ENCODE measurements at places on chromosomes 7 and 10. TPM values are rescaled to one million over a fixed set of nuclear protein-coding genes. Genes with fewer than 3 reads are reported as not detected.
A peak's percentile ranks its signal among the peaks of the same experiment; 100 is the strongest.

- no peak for DNase-seq
These were observed 28.6 kb downstream of the FAM13C start for GRCh38 chr10:59333701-59334100.

- peak; percentile 21 for DNase-seq
These were observed 299.8 kb downstream of the HGF start for GRCh38 chr7:81469869-81470723.

DNA sequence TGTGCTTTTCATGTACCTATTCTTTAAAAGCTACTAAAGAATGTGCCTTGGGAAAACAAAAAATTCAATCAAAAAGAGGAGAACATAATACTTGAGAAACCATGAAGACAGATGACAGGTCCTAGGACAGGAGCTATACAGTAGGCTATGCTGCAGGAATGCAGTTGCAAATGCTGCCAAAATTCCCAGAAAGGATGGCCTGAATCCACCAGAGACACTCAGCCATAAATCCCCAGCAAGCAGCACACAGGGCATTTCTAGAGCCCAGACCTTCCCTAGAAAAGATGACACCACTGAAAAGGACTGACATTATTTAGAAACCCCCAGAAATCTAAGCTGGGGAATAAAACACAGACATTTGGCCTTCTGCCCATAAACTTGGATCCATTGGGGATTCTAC is 237.3 kb downstream of the C7orf25 start:
- DNase-seq: no peak

GRCh38 chr10:22459496-22459895 is 114.2 kb downstream of the SPAG6 start:
- DNase-seq: no peak

GRCh38 chr7:29314148-29314547 is 119.6 kb downstream of the CHN2 start:
- no peak for DNase-seq

The WNT2 gene
- not detected for total RNA-seq

DNA sequence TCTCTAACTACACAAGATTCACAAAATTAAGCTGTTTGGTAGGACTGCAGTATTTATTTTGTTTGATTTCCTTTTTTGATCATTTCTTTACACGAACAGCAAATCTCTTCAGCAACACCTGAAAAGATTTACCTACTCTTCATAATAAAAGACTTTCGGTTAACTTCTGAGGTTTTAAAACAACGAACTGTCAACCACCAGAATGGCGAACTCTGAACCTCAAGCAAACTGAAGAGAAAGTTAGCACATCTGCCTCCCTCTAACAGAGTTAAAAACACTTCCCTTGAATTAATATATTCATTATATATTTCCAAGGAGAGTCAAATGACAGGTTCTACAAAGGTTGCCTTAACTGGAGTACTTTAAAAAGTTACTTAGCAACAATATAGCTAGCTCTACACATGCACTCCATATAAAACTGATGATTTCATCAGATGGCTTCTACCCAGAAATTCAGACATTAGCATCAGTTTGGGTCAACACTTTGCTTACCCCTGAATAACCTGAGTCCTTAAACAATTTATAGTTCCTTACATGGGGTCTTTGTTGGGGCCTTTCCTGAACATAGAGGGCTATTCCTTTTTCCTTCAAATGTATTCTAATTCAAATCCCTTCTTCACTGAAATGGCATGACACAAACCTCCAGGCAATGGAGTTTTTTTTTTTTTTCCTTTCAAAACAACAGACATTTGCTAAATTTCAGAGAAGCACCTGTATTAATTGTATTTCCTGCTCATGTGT is 118.3 kb downstream of the SEM1 start:
- DNase-seq: no peak

- no peak for DNase-seq
These were observed 2.0 kb upstream of the HEPACAM2 start for GRCh38 chr7:93228302-93228701.

DNA sequence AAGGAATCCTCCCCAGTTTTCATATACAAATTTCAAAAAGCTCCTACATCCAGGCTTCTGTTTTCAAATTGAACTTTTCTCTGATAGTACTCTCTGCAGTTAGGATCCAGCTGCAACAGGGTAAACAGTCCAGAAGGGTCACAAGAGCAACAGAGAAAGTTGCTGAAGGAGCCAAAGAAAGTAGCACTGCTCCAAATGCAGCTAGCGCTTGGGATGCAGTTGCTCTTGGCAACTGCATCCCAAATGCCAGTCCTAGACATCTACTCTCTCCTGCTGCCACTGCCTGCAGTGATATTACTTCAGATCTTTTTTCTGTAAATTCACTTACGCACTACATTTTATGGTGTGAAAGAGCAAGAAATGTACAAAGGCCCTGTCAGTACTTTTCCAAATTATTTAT is 14.6 kb downstream of the GPR37 start:
- no peak for DNase-seq

DNA sequence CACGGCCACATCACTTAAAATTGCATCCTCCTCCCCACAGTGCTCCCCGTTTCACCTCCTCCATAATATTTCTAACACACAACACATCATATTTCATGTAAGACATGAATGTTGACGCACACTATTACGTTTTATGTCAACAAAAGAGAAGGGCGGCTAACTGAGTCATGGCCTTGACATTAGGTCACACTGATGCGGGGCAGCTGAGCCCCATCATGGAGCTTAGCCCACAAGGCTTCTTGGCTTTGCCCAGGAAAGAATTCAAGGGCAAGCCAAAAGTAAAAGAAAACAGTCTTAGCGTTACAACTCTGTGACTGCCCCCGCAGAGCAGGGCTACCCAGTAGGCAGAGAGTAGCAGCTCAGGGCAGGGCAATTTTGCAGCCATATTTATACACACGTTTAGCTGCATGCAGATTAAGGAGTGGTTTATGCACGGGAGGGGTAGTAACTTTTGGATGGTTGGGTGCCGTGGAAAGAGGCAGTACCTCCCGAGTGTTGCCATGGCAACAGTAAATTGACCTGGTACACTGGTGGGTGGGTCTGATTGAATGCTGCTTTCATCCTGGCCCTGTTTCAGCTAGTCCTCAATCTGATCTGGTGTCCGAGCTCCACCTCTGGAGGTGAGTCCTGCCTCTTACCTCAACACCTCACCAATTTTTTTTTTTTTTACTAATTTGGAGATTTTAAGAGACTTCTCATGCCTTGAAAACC is 156.2 kb upstream of the FRMD4A start:
- no peak for DNase-seq

The TFR2 gene
- 5.9 TPM for total RNA-seq

GRCh38 chr10:84407388-84408049 is 79.1 kb downstream of the CCSER2 start:
- no peak for DNase-seq

GRCh38 chr7:34225193-34225592 is 319.9 kb downstream of the BMPER start:
- no peak for DNase-seq

DNA sequence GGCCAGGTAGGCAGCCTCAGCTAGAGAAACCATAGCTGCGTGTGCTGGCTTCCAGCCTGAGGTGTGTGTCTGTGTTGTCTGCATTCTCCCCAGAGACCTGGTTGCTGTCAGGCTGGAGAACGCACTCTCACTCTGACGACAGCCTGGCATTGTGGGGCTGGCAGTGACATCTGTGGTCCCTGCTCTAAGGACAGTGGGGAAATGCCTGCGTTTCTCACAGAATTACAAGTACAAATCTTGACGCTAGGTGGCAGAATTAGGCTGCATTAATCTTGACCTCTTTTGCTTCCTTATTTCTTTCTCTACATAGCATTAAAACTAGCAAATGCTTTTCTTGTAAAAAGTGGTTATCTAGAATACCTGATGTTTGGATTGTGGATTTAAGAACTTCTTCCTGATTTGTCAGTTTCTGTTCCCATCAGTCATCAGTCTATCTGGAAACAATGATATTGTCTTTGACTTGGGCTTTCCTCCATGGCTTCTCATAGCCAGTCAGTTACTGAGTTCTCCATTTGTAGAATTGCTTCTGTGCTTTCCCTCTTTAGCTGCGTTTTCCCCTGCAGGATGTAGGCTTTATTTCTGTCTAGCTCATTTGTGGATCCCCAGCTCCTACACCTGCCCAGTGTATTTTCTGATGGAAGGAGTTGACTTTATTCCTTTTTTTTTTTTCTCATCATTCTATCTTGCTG is 86.0 kb downstream of the FANK1 start:
- peak; percentile 5 for DNase-seq

GRCh38 chr10:72875250-72876055 is 18.1 kb upstream of the OIT3 start:
- DNase-seq: no peak

DNA sequence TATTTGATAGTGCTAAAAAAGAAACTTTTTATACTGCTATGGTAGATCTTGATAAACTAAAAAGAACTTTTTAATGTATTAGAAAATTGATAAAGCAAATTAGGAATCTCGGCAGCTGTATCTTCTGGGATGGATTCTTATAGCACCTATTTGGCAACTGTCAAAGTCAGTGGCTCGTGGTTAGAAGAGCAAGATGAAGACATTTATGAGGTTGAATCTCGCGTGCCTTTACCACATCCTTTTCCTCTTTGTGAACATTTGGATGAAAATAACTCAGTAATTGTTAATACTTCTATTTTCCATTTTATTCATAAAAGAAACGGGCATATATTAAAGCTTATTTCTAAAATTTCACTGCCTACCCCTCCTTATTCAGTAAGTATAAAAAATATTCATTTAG is 76.2 kb downstream of the CYP51A1 start:
- no peak for DNase-seq

GRCh38 chr10:79331709-79332108 is 15.6 kb upstream of the PPIF start:
- DNase-seq: no peak

DNA sequence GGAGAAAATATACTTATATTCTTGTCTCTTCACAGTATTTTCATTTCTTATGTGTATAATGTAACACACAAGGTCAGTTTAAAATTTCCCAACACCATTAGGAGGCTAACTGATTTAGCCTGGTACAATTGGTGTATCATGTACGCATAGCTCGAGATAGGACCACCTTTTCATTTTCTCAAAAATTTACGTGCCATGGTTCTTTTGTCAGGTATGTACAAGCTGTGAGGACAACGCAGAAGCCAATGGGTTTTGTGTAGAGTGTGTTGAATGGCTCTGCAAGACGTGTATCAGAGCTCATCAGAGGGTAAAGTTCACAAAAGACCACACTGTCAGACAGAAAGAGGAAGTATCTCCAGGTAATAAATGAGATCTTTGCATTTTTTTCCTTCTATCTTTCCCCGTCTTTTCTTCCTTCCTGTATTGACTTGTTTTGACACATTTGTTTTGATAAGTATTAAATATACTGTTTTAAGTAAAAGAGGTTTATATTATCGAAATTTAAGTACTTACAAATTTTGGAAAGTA is 55.0 kb downstream of the TRIM24 start:
- no peak for DNase-seq

DNA sequence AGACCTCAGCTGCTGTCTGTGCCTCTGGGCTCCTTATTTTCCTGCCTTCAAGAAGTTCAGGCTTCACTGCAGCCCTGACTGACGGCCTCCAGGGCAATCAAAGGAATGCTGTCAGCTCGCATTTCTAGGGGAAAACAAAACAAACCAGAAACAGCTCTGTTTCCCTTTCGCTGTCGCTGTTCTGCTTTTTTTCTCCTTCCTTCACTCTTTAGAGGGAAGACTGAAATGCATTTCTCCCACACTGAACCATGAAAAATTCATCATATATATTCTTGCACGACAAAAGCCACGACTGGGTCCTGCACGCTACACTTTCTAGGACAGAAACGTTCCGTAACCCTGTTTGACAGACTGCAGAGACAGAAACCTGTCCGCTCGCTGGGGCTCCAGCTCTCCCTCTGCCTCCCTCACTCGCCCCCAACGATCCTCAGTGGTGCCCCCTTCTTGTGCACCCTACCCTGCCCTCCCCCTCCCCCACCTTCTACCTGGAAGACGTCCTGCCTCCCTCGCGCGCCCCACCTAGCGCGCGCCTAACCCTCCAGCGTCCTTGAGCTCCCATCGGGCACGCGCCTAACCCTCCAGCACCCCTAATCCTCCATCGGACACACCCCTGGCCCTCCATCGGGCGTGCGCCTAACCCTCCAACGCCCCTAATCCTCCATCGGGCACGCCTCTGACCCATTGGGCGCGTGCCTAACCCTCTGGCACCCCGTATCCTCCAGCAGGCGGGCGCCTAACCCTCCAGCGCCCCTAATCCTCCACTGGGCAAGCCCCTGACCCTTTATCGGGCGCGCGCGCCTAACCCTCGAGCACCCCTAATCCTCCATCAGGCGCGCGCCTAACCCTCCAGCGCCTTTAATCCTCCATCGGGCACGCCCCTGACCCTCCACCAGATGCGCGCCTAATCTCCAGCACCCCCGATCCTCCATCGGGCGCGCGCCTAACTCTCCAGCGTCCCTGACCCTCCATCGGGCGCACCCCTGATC is 37.1 kb downstream of the SVOPL start:
- peak; percentile 22 for DNase-seq

DNA sequence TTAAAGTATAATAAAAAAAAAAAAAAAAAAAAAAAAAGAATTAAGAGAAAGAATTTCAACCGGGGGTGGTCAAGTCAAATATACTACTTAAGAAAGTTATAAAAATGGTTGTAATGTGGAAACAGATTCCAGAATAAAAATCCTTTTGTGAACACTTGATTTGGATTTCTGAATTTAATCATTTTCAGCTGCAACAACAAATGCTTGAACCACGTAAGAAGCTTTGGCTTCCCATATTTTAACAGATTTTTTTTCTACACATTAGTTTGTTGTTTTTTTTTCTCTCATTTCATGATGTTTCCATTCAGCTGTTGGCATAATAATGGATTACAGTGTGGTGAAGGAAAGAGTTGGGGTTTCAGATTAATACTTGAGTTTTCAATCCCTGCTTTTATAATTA is 137.3 kb upstream of the AGR3 start:
- no peak for DNase-seq

DNA sequence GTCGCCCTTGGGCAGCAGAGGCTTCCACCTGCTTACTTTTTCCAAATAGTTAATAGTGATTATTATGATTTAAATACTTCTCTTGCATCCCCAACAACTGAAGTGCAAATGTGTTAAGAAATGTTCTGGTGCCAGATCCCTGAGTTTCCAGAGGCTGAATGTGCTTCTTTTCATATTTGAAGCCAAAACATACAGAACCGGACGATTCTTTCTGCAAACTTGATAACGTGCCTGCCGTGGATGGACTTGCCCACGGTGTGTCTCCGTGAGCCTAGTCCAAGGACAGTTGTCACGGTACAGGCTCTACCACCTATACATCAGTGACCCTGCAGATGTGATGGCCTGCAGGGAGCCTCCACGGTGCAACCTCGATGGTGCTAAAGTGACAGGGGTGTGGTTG is 198.6 kb upstream of the LYZL2 start:
- DNase-seq: no peak

DNA sequence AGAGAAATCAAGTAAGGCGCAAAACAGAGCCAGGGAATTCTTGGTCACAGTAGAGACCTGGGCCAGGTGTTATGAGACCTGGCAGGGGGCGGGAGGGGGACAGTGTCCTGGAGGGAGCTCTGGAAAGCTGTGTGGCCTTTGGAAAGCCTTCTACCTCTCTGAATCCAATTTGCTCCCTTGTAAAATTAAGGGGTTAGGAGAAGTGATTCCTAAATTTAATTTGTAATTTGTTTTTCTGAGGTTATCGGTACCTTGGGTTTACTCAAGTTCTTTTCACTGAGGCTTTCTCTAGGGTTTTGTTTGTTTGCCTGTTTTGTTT is 920.8 kb downstream of the TYW1 start:
- no peak for DNase-seq
